Activated T-helper 1 cell treated with anti-CD3 and anti-CD28 coated beads, Interleukin-12 subunit alpha, Interleukin-12 subunit beta, Interleukin-2, Interleukin-4 antibody, amounts not matched to agents 30 ng/mL and 10 ng/mL and 1 ng/mL, durations not matched to agents 14 hours and 24 hours and 36 hours (primary cell): ENCODE measurements at places on chromosomes 16 and 17.
A peak's percentile ranks its signal among the peaks of the same experiment; 100 is the strongest.

DNA sequence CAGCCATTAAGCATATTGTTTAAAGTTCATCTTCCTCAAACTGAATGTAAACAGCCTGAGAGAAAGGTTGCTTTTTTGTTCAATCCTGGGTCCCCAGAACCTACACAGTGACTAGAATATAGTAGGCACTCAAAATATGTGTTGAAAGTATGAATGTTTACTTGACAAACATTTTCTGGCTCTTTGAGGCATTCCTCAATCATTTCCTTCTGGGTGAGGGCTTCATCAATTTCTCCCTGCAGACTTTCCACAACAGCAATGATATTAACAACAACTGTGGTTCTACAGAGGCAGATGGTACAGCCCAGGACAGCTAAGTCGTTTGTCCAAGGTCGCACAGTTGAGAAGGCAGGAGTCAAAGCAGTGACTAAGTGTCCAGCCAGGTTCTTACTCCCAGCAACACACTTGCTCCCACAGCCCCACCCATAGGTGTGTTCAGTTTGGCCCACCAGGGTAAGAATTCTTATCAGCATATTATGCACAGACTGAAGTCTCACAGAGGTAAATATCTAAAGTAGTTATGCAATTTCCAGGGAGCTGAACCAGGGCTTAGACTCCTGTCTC lies 61.1 kb downstream of the HS3ST3B1 start:
- H3K4me1 ChIP-seq = peaks cover 14% of the 10 kb centered on the region
- DNase-seq = no peak
- no peak overlapping the region for H3K4me3 ChIP-seq
- no peak overlapping the region for H3K27ac ChIP-seq
- H3K27me3 ChIP-seq = peaks cover 1% of the 10 kb centered on the region

- H3K4me3 ChIP-seq = no peak overlapping the region
- H3K4me1 ChIP-seq = no peaks in the 10 kb centered on the region
- peaks cover 2% of the 10 kb centered on the region for H3K27me3 ChIP-seq
- H3K27ac ChIP-seq = no peak overlapping the region
- H3K36me3 ChIP-seq = no peaks in the 10 kb centered on the region
These were observed 73.5 kb downstream of the ZNF423 start for GRCh38 chr16:49782405-49782804.

DNA sequence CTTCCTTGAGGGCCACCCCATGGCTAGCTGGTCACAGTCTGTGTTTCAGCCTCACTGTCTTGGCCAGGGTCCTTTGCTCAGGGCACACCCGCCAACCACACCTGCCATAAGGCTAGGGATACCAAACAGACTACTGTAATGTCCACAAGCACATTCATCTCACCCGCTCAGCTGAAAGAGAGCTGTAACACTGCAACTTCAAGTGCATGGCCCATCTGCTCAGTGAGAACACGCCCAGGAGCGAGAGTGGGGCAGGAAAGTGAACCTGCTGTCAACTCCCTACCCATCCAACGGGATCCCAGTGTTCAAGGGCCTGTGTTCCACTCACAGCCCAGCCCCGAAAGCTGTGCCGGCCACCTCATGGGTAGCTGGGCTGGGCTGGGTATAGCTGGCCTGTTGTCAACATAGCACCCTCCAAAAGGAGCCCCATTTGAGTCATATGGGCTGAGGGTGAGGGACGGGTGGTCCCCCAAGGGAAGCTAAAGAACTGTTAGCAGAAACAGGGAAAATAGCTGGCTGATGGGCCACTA lies 55.7 kb downstream of the SCNN1B start:
- no peaks in the 10 kb centered on the region for H3K4me1 ChIP-seq
- H3K27me3 ChIP-seq = no peaks in the 10 kb centered on the region
- no peak overlapping the region for H3K27ac ChIP-seq
- no peak overlapping the region for H3K4me3 ChIP-seq

GRCh38 chr17:74597069-74597790 lies 5.1 kb upstream of the CD300LD start:
- no peaks in the 10 kb centered on the region for H3K36me3 ChIP-seq
- no peak for DNase-seq
- H3K27ac ChIP-seq = no peak overlapping the region
- H3K4me3 ChIP-seq = no peak overlapping the region

- no peaks in the 10 kb centered on the region for H3K36me3 ChIP-seq
- peak overlapping the region; percentile 78 for H3K4me3 ChIP-seq
- H3K4me1 ChIP-seq = peaks cover 14% of the 10 kb centered on the region
- H3K27me3 ChIP-seq = peaks cover 31% of the 10 kb centered on the region
These were observed 1.1 kb upstream of the NXN start for GRCh38 chr17:980406-981291.

DNA sequence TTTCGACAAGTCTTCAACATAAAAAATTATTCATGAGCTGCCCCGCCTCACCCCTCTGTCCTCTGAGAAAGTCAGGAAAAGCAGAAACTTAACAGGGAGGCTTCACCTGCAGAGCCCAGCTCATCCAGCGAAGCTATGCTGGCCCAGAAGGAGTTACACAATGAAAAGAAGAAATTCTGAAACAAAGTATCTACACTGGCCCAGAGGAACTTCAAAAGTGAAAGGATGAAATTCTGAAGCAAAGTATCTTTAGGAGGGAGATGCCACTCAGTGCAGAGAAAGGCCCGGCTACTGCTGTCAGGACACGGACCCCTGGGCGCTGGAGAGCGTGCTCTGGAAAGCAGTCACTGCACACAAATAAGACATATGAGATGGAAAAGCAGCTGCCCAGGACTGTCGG lies 1.6 kb downstream of the GALNS start:
- H3K27me3 ChIP-seq = no peaks in the 10 kb centered on the region
- DNase-seq = no peak
- peak overlapping the region; percentile 27 for H3K27ac ChIP-seq
- peaks cover 25% of the 10 kb centered on the region for H3K4me1 ChIP-seq
